ENCODE measurements at places on chromosomes 7 and 10.

GRCh38 chr10:19929506-19930140 lies 113.4 kb downstream of the PLXDC2 start:
- peak; percentile 13 for DNase-seq

GRCh38 chr7:142250705-142251104 lies 7.2 kb downstream of the PRSS58 start:
- DNase-seq = no peak

- DNase-seq = no peak
Measured at GRCh38 chr7:118312051-118312450, 87.5 kb downstream of the ANKRD7 start.

DNA sequence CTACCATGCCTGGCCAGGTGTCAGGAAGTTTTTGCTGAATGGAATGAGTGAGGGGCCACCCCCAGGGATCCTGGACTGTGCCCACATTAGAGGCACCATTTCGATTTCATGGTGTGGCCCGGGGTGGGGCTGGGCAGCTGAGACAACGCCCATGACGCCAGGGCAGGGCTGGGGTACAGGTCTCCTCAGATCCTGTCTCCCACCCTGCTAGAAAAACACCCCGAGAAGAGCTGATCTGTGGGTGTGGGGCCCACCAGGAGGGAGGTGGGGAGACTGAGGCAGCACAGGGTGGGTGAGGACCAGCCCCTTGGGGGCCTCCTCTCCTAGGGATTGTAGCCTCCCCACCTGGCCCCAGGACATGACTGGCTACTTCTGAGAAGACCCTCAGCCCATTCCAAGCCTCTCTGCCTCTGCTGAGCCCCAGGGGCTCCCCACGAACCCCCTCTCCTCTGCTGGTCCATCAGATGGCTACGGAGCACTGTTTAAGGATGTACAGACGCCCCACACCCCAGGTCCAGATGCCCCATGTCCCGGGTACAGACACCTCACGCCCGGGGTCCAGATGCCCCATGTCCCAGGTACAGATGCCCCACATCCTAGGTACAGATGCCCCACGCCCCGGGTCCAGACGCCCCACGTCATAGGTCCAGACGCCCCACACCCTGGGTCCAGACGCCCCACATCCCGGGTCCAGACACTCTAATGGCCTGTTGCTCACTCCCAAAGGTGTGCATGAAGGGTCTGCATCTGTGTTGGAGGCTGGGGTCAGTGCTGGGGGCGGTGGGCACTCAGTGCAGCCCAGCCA lies 99.4 kb downstream of the MICALL2 start:
- no peak for DNase-seq

- DNase-seq = no peak
Measured at GRCh38 chr10:19683356-19683755, 132.9 kb upstream of the PLXDC2 start.

DNA sequence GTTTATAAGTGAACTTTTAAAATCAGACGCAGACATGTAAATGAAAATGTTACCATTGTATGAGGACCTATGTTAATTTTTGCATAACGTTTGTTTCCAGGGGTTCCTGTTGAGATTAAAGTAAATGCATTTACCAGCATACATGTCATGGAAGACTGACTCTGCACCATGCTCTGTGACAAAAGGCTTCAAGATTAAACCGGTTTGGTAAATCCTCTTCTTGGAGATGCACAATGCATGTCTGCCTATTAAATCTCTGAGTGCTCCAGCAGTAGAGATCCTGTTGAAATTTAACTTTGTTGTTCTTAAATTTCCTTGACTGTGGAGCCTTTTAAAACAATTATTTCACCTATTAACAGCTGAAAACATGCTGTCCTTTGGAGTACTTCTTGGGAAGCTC lies 36.5 kb upstream of the JAZF1 start:
- DNase-seq = no peak

- no peak for DNase-seq
Measured at GRCh38 chr7:106023369-106024322, 60.6 kb downstream of the CDHR3 start.

- DNase-seq = peak; percentile 49
Measured at GRCh38 chr7:128833148-128833945, 3.1 kb downstream of the FLNC start.
